ENCODE measurements at places on chromosomes 3 and 15.

GRCh38 chr15:22949074-22949547 is 31.1 kb downstream of the CYFIP1 start:
- DNase-seq, result peak; percentile 70

- no peak for DNase-seq
Measured at GRCh38 chr3:16927485-16927884, 42.7 kb downstream of the PLCL2 start.

GRCh38 chr15:29302871-29303270 is 33.2 kb upstream of the NSMCE3 start:
- no peak for DNase-seq

DNA sequence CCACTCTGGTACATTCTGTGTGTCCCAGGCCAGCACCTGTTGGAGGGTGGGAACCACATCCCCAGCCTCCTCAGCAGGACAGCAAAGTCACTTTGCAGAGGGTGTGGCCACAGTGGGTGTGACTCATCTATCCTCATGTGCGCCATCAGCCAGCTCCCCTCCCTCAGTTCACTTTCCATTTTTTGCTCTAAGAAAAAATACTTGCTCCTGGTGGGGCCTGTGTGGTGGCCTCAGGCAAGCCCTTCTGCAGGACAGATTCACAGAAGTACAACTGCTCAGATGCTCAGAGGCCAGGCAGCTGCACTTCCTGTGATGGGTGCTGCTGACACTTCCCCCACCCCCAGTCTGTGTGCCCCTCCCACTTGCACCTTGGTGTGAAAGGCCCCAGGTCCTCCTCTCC is 78.3 kb upstream of the ALDH1L1 start:
- no peak for DNase-seq

- no peak for DNase-seq
Measured at GRCh38 chr15:58574631-58575030, 142.8 kb downstream of the LIPC start.

- no peak for DNase-seq
Measured at GRCh38 chr3:73061416-73061815, at the start of gene EBLN2. Gene EBLN2, plus strand, starts transcription at chr3:73061659. Its CDS starts 423 bp downstream, at chr3:73062082.

DNA sequence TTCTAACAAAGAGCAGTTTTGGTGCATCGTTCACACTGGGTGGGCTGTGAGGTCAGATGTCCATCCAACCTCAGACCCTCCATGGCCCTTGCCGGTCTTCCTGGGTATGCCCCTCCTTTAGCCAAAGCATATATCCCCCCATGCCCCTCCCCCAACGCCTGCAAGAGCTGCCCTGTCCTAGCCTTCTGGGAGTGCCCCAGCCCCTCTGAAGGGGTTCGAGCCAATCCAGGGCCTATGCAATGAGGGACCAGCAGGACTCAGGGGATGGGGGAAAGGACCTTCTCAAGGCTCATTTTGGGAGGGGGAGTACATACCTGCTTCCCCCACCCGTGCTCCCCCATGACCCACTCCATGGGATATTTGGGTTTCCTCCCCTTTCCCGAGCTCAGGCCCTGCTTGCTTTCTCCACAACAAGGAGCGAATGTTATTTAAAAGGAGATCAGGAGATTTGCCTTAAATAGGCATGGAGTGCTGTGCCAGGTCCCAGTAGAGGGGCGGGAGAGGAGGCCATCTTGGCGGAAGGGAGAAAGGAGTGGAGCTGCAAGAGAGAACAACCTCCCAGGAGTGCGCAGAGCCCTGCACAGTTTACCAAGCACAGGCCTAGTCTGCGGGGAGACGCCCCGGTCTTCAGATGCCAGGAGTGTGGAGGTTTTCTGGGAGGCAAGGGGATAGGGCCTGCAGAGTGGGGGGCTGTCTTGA is 18.2 kb downstream of the PIF1 start:
- DNase-seq, result peak; percentile 61

GRCh38 chr3:184140436-184140835 is 5.3 kb downstream of the EIF2B5 start:
- no peak for DNase-seq

GRCh38 chr3:176293276-176293675 is 904.0 kb downstream of the TBL1XR1 start:
- no peak for DNase-seq

DNA sequence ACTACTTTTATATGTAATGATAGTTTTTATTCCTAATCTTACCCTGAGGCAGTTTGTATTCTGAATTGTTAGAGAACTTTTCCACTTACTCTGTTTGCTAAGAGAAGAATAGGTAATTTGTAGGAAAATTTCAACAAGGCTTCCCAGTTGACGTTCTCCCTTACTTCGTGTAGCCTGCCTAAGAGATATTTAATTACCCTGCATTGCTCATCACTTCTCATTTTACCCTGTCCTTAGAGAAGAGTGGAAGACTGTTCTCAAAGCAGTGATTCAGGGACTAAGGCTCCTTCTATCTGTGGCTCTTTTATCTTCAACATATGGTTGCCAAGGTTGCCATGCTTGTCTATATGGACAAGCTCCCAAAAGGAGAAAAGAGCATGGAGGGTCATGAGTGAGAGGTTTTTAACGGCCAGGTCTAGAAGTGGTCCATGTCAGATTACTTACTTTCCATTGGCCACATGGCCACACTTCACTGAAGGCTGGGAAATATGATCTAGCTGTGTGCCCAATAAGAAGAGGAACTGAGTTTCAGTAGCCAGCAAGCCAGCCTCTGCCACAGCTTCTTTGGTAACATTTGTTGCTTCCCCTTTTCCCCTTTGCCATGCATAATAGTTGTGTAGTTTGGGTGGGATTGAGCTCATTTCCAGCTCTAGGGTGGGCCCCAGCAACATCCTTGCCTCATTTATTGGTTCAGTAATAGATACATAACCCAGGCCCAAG is 22.1 kb downstream of the PDE8A start:
- DNase-seq, result no peak

GRCh38 chr15:63514531-63514943 is 10.1 kb downstream of the USP3 start:
- DNase-seq, result no peak

GRCh38 chr15:59224474-59224873 is 17.8 kb downstream of the LDHAL6B start:
- DNase-seq, result no peak

DNA sequence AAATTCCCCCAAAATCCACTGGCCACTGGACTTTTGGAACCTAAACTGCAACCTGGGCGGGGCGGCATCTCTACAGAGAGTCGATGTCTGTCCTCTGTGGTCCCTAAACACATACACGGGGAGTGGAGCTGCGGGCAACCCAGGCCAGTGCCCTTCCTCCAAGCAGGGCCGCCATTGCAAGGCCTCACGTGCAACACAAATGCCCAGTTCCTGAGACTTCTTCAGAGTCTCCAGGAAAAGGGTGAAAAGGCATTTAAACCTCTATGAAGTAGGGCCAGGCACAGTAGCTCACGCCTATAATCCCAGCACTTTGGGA is 4.9 kb downstream of the MUC4 start:
- no peak for DNase-seq

DNA sequence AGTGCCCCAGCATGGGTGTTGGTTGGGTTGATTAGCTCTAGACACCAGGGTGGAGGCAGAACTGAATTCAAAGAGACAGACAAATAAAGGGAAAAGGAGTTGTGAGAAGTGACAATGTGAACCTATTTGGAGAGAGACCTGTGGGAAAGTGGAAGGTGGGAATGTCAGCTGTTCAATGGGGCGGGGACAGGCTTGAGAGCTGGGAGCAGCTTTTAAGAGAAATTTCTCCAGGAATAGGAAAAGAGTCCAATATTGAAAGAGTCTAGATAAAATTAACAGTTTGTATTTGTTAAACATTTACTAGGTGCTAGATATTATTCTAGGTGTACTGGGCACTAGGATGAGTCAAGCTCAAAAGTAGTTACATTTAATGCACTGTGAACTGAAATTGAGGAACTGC is 225.3 kb downstream of the GAP43 start:
- DNase-seq, result no peak

- DNase-seq, result no peak
Measured at GRCh38 chr15:78002996-78003395, 74.5 kb downstream of the TBC1D2B start.

- DNase-seq, result no peak
Measured at GRCh38 chr3:98246142-98246541, 17.9 kb upstream of the OR5H6 start.

- peak; percentile 67 for DNase-seq
Measured at GRCh38 chr15:74130155-74130848, at the start of gene ISLR2. Gene ISLR2, plus strand, starts transcription at chr15:74130586. Its CDS starts 2,169 bp downstream, at chr15:74132755.

GRCh38 chr3:10876661-10877060 is 60.6 kb downstream of the SLC6A11 start:
- no peak for DNase-seq

GRCh38 chr3:49614936-49615335 is 59.2 kb upstream of the APEH start:
- DNase-seq, result no peak

DNA sequence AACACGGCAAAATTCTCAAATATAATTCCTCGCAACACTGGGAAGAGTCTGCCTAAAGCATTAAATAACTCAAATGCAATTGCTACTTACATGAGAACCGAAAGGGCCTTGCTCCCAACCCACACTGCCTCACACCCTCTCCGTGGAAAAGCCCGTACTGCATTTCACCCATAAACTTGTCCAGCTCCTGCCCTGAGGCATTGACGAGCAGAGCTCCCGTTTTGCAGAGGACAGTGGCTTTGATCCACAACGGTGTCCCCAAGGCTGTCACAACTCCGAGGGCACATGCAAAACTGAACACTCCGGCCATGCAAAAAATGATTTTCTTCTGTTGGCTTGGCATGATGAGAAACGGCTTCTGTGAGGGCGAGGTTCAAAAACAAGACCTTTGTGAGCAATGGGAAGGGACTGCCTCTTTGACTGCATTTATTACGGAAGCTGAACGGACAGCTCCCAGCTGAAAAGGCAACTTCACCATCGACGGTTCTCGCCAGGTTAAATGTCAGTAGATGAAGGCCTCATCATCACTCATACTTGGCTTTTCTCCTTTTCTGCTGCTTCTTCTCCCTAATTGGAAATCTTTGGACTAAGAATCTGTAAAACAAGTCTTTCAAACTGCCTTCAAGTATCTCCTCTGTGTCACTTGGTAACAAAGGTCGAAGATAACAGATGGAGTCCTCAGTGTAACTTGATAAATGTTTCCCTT is at the start of gene CLRN1:
Gene CLRN1 (minus strand): TSS at position 362 of the 706 bp plus-strand sequence. CDS start 19 bp downstream, at position 343.
- DNase-seq, result no peak

GRCh38 chr3:108037770-108038169 is 53.1 kb downstream of the CD47 start:
- DNase-seq, result no peak

DNA sequence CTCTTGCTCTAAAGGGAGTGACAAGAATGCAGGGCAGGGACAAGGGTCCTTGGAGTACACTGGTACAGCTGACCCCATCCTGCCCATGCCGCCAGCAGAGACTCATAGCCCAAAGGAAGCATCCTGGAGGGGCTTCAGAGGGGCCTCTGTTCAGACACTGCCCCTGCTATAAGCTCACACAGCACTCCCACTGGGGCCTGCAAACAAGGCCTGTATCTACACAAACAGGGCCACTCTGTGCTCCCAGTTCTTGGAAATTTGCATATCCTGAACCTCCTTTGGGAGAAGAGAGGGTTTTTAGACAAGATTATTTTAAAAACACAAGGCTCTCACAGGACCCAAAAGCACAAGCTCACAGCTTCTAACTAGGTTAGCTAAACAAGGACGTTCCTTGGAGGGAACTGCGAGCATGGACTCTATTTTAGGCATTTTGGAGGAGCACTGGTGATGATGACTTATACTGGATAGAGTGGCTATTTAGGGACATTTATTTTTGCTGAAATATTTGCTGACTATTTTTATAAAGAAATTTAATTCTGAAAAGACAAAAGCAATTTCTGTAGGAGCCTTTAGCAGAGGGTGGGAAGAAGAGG is 16.4 kb upstream of the ANKRD34C start:
- no peak for DNase-seq

GRCh38 chr3:110243081-110243480 is 828.5 kb upstream of the NECTIN3 start:
- DNase-seq, result no peak

DNA sequence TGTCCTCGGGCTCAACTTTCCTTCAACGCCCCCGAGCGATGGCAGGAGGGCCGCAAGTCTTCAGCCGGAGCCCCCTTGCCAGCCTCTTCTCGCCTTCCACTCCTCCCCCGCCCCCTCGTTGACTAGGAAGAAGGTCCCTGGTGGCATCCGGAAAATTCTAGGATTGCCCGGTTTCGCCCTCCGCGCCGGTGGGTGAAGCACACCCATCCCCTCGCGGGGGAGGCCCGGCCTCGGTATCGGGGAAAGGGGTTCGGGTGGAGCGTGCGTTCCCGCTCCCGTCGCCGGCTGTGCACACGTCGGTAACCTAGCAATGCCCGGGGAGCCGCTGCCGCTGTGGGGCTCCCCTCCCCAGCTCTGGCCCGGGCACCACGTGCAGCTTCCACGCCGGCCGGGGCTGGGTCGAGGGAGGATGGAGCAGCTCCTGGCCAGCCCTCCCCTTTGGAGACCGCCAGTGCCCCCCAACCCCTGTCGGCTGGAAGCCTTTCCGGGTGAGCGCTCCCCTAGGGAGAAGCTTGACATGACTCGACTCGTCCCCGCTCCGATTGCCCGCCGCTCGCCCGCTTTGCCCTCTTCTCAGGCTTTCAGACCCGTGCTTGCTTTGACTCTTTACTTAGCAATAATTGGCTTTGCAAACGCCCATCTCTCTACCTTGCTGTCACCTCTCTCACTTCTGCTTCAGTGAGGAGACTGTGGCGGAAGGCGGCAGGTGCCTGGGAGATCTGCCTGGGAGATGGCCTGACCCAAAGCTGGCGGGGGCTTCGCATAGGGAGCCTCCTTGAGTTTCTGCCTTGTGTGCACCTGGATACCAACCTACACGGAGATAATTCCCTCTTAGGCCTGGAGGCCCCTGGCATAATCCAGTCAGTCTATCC is 1.3 kb downstream of the CACNA1D start:
- DNase-seq, result peak; percentile 64

GRCh38 chr3:147421184-147421912 is 12.2 kb downstream of the ZIC1 start:
- DNase-seq, result peak; percentile 78
